Urothelium cell line (cell line): ENCODE measurements at places on chromosomes 6 and 20.

- peak; percentile 65 for DNase-seq
These were observed 394.4 kb upstream of the CDH4 start for GRCh38 chr20:60857708-60858107.

DNA sequence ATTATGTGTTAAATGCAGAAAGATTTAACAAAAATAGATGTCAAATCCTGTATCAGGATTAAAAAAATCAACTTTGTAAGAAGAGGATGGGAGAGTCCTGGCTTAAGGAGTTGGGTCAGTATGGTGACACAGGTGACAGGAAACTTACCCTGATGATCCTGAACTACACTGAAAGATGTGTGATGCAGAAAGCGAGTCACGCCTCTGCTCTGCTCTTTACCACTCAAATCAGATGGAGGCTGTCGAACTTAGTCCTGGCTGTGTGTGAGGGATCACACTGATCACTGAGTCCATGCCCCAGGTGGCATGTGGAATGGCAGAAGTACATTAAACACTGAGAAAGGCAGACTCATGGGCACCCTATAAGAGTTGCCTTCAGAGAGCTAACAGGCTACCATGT lies 92.9 kb downstream of the GJA10 start:
- DNase-seq = no peak

DNA sequence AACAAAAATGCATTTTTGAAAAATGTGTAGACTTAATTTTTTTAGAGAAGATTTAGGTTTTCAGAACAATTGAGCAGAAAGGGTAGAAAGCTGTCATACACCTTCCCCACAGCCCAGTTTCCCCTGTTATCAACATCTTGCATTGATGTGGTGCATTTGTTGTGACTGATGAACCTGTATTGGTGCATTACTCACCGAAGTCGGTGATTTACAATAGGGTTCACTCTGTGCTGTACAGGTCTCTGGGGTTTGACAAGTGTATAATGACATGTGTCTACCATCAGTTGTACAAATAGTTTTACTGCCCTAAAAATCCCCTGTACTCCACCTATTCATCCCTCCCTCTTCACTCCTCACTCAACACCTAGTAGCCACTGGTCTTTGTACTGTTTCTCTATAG lies 23.8 kb upstream of the ADIG start:
- DNase-seq = no peak

GRCh38 chr20:62061851-62062423 lies 3.7 kb downstream of the TAF4 start:
- no peak for DNase-seq

DNA sequence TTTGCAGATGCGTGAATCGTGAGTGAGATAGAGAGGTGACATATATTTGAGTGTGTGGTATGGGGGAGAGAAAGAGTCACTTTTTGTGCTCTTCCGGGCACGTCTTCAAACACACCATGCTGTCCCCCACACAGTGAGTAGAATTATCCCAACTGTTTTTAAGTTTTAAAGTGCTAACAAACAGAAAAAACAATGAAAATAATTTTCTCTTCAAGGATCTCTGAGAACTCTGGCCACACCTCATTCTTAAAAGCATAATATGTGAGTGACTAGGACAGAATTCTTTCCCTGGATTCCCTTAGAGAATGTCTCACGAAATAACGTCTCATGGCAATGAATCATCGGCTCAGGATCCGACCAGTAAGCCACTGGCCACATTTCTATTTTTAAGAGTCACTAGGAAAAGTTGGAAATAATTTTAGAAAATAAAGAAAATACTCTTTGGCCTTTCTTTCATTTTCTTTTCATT lies 235.7 kb upstream of the ZNF217 start:
- DNase-seq = peak; percentile 85

- peak; percentile 63 for DNase-seq
These were observed 555.9 kb downstream of the C6orf118 start for GRCh38 chr6:164753517-164753916.

DNA sequence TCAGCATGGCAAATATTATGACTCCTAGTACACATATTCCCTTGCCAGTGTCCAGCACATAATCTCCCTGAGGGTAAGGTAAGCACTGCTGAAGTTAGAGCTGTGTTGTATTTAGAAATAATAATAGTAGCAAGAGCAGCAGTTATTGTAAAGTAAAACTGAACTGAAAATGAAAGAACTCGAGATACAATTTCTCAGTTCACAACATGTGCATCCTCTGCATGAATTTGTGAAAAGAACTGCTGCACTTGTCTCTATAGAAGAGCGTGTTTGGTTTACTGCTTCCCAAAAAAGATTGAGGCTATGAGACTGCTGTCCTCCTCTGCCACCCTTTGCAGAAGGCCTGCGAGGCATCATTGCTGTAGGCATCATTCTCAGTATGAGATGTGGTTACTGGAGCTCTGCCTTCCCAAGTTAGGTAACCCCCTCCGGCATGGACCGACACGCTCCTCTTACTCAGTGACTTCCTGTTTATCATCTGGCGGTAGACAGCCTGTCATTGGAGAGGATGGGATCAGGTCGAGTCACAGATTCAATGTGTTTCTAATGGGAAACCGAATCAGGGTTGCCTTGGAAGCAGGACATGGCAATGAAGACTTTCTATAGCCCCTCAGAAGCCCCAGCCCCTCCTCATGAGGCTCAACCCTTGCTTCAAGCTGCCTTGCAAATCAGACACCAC lies 48.1 kb downstream of the SLC24A3 start:
- DNase-seq = no peak

DNA sequence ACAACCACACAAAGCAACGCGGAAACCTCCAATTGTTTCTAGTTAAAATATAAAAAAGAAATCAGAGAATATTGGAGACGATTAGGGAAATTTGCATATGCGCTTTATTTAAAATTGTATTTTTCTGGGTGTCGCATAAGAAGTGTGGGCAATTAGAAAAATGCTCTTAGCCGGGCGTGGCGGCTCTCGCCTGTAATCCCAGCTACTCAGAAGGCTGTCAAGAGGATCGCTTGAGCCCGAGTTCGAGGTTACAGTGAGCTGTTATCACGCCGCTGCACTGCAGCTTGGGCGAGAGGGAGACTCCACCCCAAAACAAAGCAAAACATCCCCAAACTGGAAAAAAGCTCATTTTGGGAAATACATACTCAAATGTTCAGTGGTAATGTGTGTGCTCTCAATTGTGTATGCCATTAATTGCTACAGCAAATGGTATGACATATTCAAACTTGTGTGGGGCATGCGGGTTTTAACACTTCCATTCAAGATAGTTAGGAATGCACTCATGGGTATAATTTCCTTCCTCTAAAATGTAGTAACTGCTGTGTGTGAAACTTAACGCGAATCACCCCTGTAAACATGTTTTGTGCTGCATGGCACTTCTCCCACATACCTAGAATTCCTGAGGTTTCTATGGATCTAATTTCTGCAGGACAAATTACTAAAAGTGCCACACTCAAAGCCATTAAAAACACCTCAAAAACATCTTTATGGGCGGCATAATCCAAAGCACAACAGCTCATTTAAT lies 54.7 kb upstream of the HFE start:
- no peak for DNase-seq

DNA sequence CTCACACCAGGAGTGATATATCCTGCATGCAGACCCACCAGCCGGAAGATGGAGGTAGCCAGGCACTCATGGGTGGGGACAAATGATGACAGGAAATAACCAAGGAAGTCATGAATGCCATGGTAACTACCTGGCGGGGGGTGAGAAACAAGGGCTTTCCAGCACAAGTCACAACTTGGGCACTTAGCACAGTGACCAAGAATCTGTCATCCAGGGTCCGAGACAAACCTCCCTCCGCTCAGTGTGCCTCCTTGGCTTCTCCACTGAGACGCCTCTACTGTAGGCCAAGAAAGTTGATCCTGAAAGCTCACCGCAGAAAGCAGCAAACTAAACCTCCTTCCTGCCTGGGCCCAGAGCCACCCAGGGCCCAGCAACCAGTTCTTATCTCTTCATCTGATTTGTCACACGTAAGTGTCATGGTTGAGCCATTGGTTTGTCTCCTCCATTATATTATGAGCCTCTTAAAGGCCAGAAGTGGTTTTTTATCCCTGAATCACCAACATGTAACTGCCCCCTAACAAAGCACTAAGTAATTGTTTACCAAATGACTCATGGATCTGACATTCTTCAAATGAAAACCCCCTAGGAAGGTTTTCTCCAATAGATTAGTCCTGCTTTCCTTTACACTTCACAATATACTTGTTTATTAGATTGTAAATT lies 84.3 kb upstream of the TAB2 start:
- DNase-seq = peak; percentile 78

DNA sequence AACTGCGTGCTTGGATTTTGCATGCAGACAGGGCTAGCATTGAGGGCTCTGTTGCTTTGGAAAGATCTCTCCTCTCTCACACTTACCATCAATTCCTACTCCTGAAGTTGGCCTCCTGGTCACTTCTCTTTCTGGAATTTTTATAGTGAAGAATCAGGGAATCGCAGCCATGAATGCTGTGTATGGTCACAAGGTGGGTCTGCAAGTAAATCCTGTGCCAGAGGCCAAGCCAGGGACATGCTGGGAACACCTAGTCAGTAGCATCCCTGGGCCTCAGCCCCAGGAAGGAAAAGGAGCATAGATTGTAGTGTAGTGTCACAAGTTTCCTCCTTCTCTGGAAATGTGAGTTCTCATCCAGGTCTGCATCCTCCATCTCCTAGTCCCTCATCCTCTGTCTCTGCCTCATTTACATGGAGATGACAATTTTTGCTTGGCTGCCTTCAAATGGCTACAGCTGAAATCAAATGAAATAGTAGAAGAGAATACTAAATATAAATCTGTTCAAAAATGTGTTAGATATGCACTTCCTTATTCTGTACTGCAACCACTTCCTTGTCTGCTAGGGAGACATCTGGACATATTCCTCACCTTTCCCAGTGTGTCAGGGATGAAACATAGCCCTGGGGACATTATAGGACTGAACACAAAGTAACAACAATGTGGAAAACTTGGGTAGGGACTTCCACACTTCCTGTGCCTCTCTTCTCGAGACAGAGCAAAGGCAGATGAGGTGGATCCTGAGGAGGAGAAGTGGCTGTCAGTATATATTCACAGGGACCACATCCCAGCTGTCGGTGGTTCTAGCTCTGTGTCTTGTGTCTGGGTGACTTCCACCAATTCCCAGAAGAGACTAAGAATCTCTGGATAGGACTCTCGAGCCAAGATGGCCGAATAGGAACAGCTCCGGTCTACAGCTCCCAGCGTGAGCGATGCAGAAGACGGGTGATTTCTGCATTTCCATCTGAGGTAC lies 17.0 kb downstream of the CST9 start:
- DNase-seq = no peak

DNA sequence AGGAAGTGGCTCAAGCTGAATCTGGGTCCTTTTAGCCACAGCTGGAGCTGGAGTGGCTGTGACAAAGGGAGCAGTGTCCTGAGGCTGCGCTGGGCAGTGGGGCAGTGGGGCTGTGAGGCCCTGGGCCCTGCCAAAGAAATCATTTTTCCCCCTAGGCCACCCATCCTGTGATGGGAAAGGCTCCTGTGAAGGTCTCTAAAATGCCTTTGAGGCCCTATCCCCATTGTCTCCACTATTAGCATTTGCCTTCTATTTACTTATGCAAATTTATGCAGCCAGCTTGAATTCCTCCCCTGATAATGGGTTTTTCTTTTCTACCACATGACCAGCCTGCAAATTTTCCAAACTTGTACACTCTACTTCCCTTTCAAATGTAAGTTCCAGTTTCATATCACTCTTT lies 539.2 kb downstream of the MEI4 start:
- no peak for DNase-seq

DNA sequence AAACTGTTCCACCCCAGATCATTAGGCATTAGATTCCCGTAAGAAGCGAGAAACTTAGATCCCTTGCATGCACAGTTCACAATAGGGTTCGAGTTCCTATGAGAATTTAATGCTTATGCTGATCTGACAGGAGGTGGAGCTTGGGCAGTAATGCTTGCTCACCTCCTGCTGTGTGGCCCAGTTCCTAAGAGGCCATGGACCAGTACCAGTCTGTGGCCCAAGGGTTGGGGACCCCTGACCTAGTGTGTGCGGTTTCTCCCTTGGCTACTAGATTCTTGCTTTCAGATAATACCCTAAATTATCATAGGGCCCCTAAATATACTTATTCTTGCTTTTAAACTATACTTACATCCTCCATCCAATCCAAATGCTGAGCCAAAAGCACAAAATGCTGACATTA lies 1.9 kb upstream of the GPSM3 start:
- DNase-seq = no peak

DNA sequence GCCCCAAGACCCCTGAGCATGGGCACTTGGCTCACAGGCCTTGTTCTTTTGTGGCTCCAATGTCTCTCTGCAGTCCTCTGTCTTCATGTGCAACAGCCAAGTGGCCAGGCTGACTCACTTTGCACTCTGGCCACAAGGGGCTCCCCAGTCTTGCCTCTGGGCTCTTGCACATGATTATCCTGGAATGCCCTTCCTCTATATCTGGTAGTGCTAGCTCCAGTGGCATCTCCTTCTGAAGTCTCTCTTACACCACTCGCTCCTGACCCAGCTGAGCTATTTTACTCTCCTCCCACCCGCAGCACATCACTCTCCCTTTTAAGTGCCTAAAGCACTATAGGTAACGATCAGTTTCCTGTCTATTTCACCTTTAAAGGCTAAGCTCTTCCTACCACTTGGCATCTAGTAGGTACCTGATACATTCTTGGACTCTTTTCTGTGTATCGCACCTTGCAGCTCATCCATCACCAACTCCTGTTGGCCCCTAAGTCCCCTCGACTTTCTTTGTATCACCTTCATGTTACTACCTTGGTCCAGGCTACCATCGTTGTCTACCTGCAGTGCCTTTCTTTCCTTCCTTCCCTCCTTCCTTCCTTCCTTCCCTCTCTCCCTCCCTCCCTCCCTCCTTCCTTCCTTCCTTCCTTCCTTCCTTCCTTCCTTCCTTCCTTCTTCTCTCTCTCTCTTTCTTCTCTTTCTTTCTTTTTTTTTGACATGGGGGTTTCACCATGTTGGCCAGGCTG lies 211.9 kb upstream of the RNF24 start:
- peak; percentile 38 for DNase-seq

DNA sequence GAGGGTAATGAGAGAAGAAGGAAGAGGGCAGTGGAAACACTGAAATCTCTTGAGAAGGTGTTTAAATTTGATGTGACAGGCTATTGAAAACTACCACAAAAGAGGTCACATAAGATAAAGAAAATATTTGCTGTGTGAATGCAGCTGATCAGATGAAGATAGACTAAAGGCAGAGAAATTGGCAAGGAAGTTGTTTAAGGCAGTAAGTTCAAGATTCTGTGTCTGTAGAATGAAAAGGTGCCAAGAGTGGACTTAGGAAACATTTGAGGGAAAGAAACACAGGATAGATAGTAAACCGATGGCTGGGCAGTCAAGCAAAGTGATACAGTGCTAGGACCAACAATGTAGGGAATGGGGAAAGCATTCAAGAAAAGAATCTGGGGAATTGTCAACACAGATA lies 332.3 kb upstream of the MARCKS start:
- DNase-seq = no peak
